Forelimb muscle (tissue), 1 donor: ENCODE measurements at places on chromosomes 5 and 9.

GRCh38 chr9:97045300-97045699 lies 6.4 kb upstream of the CTSV start:
- no peak for DNase-seq

DNA sequence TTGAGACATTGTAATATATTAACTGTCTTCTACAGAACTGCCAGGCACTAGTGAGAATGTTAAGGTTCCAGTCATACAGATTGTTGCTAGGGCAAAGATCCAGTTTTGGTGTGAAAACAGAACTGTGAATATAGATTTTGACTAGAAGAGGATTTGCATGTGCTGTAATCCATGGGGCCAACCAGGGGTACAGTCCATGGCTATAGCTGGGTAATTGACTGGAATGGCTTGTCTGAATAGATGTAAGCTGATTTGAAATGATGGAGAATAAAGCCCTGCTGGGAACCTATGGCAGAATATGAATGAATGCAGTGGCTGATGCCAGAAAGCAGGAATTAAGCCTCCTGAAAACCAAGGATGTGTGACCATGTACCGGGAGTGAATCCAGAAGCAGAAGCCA lies 748.5 kb upstream of the CDH10 start:
- DNase-seq: no peak

DNA sequence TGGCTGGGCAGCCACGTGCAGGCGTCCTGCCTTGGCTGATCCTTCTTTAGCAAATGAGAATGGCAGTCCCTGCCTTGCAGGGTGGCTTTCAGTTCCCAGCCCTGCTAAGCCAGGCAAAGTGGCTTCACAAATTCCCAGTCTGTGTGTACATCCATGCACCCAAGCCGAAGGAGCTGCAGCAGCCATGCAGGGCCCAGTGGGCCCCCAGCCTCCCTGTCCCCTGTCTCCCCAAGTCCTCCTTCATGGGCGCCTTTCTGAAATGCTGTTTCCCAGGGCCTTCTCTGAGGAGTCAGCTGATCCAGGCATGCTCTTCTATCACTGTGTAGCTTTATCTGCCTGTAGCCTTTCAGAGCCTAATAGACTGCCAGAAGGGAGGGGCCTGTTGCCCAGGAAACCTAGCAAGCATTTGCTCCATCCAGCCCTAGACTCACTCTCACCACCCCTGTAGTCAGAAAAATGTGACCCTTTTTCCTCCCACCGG lies 47.4 kb upstream of the SHC3 start:
- DNase-seq: peak; percentile 5

DNA sequence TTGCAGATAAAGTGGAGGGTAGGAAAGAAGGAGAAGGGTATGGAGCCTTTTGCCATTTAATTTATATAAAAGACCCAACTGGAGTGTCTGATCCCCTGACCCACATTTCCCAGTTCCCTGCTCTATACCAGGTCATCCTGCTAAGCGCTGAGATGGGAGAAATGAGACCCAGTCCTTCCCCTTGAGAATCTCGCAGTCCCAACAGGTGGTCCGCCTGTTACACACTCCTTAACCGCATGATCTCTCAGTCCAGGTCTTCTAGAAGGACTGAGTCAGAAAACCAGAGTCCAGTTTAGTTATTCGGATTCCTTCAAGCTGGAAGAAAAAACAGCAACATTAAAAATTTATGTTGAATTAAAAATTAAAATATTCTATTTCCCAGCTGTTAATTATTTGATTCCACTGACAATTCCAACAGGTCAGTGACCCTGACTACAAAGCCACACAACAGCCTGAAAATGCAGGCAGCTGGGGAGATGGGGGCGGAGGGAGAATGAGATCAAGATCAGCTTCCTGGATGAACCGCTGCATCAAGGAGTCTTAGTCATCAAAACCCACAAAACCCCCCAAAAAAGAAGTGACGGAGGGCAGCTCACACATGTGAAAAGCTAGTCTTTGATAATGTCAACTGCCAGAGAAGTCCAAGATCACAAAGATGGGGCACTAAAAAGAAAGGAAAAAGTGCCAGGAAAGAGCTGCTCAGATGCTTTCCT lies 44.0 kb downstream of the GGTA1 start:
- no peak for DNase-seq

GRCh38 chr5:117160391-117160790 lies 585.8 kb upstream of the SEMA6A start:
- DNase-seq: no peak

DNA sequence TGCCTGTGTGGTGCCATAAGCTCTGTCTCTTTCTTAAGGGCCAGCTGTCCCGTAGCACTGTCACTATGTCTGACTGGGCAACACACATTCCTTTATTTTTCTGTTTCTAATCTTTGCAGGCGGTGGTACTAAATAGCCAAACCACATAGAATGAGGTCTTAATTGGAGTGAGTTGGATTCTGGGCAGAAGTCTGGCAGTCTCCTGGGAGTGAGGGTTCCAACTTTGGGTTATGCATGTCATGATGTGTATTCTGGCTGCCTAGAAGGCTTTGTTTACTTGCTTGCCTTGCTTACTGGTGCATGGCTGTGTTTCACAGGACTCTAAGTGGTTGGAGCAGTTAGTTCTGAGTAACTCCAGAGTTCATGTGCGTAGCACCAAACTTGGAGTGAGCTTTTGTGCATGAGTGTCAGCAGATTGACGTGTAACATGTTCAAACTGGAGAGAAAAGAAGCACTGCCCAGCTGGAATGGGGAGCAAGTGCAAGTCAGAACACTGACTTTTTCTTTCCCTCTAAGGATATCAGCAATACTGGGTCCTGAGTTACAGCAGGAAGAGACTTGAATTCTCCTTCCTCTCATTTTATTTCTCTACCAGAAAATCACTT lies 185.8 kb downstream of the PCSK1 start:
- DNase-seq: no peak
